ENCODE measurements at places on chromosomes 7 and 10.

- DNase-seq = no peak
Observed at GRCh38 chr10:88113232-88113631, 249.8 kb downstream of the PTEN start.

GRCh38 chr7:109331423-109331822 lies 761.7 kb downstream of the DNAJB9 start:
- no peak for DNase-seq

GRCh38 chr7:37117292-37117691 lies 331.4 kb downstream of the ELMO1 start:
- DNase-seq = peak; percentile 99

DNA sequence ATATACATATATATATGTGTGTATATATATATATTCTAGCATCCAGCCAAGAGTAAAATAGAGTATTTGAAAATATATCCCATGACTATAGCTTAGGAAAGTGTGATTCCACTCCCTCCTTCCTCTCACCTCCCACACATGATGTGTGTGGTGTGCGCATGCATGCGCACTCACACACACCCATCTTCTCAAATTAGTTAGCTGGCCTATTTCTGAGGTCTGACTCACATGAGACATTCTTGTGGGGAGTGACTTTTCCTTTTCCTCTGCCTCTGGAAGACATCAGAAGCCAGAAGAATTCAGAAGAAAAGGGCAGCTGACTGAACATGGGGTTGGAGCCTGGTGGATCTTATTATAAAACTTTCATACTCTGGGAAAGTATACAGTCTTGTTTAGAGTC lies 793.5 kb upstream of the ZNF722 start:
- no peak for DNase-seq

- no peak for DNase-seq
Observed at GRCh38 chr7:101790566-101791293, 26.7 kb upstream of the CUX1 start.

DNA sequence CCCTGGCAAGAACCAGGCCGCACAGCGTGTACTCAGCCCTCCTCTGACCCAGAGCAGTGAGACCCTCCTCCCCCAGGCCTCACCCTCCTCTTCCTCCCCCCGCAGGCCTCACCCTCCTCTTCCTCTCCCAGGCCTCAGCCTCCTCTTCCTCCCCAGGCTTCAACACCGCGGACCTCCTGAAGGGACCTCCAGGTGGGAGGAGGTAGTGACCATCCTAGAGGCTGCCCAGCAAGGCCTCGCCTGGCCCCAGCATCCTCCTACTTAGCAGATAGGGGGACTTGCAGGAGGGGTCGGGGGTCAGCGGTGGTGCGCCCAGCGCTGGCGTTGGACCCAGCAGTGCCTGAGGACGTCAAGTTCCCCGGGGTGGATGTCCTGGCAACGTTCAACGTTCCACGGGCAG lies 270.8 kb downstream of the ELFN1 start:
- DNase-seq = no peak

DNA sequence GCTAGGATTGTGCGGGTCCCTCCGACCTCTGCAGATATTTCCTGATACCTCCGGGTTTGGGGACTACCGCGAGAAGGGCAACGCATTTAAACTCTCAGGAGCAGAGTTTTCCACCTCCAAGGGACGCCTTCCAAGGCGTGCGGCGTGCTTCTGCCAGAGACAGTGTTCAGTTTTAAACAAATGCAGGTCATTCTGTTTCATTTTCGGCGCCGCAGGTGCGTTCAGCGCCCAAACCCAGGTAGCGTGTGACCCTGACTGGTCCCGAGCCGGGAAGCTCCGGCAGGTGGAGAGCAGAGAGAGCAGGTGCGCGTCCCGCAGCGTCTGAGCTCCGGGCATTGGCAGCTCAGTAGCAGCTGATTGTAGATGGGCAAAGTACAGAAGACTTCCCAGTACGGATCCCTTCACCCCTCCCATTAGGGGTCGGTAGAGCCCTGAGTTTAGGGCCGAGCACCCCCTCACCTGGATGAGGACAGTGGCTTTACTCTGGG lies 1.4 kb upstream of the CYP26A1 start:
- no peak for DNase-seq

DNA sequence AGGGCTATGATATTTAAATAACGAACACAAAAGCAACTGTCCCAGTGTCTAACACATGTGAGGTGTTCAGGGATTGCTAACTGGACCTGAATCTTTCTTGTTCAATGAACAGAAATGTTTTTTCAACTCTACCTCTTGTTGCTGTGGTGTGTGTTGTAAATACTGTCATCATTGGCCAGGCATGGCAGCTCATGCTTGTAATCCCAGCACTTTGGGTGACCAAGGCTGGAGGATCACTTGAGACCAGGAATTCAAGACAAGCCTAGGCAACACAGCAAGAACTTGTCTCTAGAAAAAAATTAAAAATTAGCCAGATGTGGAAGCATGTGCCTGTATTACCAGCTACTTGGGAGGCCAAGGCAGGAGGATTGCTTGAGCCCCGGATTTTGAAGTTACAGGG lies 1250.9 kb downstream of the TYW1 start:
- DNase-seq = no peak

GRCh38 chr7:16826060-16826459 lies 21.3 kb upstream of the AGR2 start:
- no peak for DNase-seq

DNA sequence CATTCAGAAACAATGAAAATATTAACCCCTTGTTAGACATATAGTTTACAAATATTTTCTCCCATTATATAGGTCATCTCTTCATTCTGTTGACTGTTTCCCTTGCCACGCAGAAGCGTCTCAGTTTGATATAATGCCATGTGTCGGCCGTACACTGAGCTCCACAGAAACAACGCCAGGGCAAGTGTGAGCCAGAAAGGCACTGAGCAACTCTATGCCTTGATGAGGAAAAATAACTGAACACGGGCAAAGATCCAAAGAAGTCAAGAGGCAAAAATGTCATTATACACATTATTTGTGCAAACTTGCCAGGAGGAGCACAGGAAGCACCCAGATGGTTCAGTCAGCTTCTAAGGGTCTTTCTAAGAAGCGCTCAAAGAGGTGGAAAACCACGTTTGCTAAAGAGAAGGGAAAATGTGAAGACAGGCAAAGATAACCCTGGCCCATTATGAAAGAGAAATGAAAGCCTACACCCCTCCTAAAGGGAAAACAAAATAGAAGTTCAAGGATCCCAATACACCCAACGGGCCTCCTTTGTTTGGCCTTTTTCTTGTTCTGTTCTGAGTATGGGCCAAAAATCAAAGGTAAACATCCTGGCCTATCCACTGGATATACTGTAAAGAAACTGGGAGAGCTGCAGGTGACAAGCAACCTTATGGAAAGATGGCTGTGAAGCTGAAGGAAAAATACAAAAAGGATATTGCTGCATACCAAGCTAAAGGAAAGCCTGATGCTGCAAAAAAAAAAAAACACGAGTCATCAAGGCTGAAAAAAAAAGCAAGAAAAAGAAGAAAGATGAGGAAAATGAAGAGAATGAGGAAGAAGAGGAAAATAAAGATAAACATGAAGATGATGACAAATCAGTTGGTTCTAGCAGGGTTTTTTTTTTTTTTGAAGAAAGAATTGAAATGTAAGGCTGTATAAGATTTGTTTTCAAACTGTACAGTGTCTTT lies 15.5 kb downstream of the ARHGAP12 start:
- DNase-seq = no peak

DNA sequence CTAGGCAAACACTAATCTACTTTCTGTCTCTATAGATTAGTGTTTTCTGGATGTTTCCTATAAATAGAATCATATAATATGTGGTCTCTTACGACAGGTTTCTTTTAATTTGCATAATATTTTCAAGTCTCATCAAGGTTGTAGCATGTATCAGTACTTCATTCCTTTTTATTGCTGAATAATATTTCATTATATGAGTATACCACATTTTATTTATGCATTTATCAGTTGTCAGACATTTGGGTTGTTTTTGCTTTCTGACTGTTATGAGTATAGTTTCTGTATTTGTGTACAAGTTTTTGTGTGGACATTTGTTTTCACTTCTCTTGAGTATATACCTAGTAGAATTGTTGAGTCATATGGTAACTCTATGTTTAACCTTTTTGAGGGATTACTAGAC lies 48.2 kb downstream of the SHOC2 start:
- no peak for DNase-seq

GRCh38 chr7:132846086-132846485 lies 235.8 kb downstream of the CHCHD3 start:
- peak; percentile 49 for DNase-seq

GRCh38 chr7:6461946-6462550 lies 14.3 kb upstream of the DAGLB start:
- no peak for DNase-seq

DNA sequence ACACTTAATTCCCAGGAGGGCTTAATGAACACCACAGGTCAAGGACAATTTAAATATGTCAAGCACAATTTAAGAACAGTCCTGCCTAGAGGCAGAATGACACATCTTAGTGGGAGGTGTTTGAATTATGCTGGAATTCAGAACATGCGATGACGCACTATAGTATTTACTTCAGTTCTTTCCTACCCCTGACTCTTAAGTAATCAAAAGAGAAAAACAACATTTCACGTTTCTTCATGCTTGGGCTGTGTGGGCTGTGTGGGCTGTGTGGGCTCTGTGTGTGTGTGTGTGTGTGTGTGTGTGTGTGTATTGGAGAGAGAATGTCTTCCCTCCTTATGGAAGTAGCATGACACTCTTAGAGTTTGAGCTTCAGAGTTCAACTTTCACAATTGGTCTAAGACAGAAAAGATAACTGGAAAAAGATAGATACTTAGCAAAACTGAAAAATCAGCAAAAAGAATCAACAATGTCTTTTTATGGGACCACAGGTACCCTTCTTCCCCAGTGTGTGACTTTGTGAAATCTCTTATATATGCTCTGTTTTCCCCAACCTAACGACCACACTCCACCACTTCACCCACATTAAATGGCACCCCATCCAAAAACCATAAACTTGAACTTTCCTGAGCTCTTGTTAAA lies 33.7 kb upstream of the CABCOCO1 start:
- DNase-seq = peak; percentile 81

- DNase-seq = no peak
Observed at GRCh38 chr10:33103863-33104379, 145.9 kb upstream of the ITGB1 start.

GRCh38 chr10:104650072-104650471 lies 9.0 kb downstream of the SORCS3 start:
- peak; percentile 34 for DNase-seq

GRCh38 chr7:2440608-2441245 lies 35.5 kb downstream of the GRIFIN start:
- peak; percentile 37 for DNase-seq

DNA sequence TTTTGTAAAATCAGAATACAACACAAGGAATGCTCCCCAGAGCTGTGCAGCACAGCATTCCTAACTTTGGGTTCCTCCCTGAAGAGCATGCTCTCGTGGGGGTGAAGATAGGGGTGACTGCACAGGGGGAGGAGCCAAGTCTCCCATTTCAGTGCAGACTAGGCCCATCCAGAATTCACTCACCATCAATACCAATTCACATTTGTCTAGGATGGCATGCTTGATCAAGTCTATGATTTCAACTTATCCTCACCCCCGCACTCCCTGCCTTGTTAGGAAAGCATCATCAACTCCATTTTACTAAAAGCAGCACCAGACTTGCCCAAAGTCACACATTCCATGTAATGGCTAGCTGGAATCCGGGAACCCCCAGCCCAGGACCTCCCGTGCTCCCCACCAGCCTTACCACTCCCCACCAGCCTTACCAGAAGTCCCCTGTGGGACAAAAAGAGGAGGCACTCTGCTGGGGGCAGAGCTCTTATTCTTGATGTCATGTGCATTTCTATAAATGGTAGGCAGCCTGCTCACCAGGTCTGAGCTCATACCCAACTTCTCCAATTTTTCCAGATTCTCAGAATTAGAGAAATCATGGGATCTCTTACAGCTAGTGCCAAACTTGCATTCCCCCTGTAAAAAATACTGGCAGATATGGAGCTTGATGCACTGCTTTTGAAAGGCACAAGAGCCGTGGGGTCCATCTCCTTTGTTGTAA lies 6.2 kb downstream of the PARP12 start:
- no peak for DNase-seq

DNA sequence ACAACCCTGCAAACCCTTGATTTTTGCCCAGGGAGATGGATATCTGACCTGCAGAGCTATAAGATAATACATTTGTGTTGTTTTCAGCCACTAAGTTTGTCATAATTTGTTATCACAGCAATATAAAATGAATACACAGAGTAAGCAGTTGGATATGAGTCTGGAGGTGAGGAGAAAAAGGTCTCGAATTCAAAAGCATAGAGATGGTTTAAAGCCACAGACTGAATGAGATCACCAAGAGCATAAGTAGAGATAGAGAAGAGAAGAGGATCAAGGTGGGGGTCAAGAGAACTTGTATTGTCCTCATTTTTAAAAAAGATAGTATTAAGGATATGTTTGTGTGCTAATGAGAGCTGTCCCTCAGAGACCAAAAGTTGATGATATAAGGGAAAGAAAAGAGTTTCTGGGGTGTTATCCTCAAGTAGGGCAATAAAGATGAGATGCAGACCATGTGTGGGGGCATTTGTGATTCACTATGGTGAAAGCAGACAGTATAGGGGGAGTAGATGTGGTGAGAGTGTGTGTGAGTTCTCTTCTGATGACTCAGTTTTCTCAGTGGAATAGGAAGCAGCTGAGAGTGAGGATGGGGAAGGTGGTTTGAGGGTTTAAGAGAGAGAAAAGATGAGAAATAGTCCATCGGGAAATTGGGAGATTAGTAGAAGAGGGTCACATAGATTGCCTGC lies 25.8 kb upstream of the PCGF5 start:
- no peak for DNase-seq

- peak; percentile 22 for DNase-seq
Observed at GRCh38 chr10:22978287-22978686, 50.4 kb downstream of the ARMC3 start.

GRCh38 chr7:151810441-151811232 lies 66.3 kb downstream of the PRKAG2 start:
- no peak for DNase-seq

- DNase-seq = no peak
Observed at GRCh38 chr7:22025983-22026382, 80.3 kb upstream of the CDCA7L start.

DNA sequence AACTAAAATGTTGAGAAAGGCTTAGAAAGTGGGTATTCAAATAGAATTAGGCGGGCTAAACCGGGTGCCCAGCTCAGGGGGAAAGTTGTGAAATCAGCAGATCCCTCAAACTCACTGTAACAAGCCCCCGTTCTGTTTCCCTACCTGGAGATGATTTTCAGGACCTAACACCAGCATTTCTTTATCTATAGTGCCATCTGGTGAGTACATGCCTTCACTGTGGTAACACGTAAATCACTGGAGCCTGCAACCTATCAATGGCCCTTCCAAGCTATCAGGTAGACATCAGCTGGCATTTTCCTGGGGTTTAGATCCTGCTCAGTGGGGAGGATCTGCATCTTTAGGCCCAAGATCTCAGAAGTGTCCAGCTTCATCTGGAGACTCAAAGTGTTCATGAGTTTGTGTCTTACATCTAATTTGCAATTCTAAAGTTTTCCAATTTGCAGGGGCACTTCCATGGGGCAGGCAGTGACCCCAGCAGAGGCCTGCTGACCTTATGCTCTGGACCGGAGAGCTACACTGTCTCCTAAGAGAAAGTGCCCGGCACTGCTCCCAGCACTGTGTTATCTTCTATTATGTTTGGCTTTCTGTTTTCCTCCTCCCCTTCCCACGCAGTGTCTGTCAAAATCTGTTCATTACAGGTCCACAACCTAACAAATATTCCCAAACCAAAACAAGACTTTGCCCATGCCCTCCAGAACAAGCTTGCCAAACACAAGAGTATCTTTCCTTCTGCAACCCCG lies 132.5 kb downstream of the LSM5 start:
- peak; percentile 47 for DNase-seq

All from mesendoderm (in vitro differentiated cells).